ENCODE measurements at places on chromosomes 1 and 21.

GRCh38 chr21:29299916-29300806 lies 1.4 kb downstream of the BACH1 start:
- peak; percentile 95 for DNase-seq

- no peak for DNase-seq
Observed at GRCh38 chr1:67886076-67886475, 52.8 kb upstream of the GNG12 start.

DNA sequence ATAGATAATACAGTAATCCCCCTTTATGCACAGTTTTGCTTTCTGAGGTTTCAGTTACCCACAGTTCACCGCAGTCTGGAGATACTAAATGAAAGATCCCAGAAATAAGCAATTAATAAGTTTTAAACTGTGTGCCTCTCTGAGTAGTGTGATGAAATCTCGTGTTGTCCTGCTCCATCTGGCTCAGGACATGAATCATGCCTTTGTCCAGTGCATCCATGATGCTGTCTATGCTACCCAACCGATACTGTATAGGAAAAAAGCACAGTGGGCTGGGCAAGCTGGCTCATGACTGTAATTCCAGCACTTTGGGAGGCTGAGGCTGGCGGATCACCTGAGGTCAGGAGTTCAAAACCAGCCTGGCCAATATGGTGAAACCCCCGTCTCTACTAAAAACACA lies 85.0 kb upstream of the SLC2A1 start:
- DNase-seq = no peak

DNA sequence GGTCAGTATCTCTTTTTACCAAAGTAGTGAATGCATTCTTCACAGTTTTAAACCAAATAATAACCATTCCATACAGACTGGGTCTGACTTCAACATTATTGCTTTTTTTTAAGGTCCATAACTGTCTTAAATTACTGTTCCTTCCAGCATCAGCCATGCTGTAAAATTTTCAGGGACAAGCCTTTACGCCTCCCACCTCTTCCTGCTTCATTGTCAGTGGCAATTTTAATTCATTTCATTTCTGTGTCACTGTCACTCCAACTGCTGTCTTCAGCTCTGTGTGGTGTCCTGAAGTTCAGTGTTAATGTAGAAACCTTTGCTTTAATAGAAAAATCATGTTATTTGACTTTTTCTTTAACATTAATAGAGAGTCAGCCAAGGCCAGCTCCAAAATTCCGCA lies 365.6 kb upstream of the PTBP2 start:
- DNase-seq = no peak

GRCh38 chr21:40057331-40057730 lies 190.1 kb downstream of the PCP4 start:
- no peak for DNase-seq

- peak; percentile 52 for DNase-seq
Observed at GRCh38 chr1:32984455-32985171, 20.0 kb upstream of the RNF19B start.

GRCh38 chr1:59340411-59341307 lies 43.8 kb downstream of the FGGY start:
- no peak for DNase-seq

DNA sequence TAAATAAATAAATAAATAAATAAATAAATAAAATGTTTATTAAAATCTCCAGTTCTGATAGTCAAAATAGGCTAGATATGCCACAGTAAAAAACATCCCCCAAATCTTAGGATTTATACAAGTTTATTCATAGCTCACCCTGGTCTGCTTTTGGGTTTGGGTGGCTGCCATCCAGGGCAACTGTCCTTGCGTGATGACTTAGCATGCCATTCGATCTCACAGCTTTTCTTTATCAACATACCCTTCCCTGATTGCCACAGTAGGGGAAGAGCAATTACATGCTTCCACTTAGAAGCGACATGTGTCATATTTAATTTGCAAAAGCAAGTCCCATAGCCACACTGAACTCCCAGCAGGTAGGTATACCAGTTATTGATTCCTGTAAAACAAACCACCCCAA lies 52.7 kb downstream of the TEX35 start:
- DNase-seq = no peak

- peak; percentile 48 for DNase-seq
Observed at GRCh38 chr1:6347641-6348487, 45.7 kb downstream of the ACOT7 start.

- peak; percentile 58 for DNase-seq
Observed at GRCh38 chr1:19081218-19081893, 124.9 kb upstream of the IFFO2 start.

All from choroid plexus epithelial cell (primary cell).